Esophagus squamous epithelium (tissue), 5 donors: ENCODE measurements at places on chromosomes 2 and 18.

GRCh38 chr2:142223309-142223708 is 92.5 kb upstream of the LRP1B start:
- DNase-seq = no peak

- no peak for DNase-seq
These were observed 48.9 kb upstream of the LRP1B start for GRCh38 chr2:142179686-142180085.

DNA sequence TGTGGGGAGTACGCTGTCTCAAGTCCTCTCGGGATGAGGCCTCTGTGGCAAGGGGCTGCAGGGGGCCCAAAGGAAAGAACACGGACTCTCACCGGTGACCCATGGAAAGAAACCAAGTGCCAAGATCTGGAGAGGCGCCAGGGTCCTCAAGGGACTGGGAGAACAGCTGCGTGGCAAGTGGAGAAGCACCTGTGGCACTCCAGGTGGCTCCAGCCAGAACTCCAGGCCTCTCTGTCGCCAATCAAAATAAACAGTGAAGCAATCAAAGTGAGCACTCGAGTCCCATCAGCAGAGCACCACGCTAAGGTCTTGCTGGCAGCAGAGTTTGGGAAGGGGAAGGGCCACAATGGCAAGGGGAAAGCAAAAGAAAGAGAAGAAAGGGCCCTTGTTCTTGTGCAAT is 54.7 kb downstream of the BCL2 start:
- DNase-seq = no peak

GRCh38 chr2:126644630-126645191 is 11.2 kb upstream of the GYPC start:
- DNase-seq = no peak

DNA sequence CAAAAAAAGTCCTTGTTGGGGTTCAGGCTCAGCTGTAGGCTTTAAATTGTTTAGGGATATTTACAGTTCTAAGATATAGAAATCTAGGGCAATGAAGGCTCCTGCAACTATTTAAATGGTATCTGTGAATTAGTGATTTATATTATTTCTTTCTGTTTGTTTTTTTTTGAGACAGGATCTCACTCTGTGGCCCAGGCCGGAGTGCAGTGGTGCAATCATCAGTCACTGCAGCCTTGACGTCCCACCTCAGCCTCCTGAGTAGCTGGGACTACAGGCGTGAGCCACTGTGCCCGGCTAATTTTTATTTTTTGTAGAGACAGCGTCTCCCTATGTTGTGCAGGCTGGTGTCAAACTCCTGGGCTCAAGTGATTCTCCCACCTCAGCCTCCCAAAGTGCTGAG is 32.3 kb upstream of the NDUFV2 start:
- no peak for DNase-seq

- no peak for DNase-seq
These were observed 276.9 kb downstream of the CAMKMT start for GRCh38 chr2:44638649-44639048.

GRCh38 chr2:227491386-227491785 is 19.4 kb downstream of the AGFG1 start:
- no peak for DNase-seq

GRCh38 chr2:188808947-188809355 is 165.2 kb upstream of the COL3A1 start:
- DNase-seq = no peak

DNA sequence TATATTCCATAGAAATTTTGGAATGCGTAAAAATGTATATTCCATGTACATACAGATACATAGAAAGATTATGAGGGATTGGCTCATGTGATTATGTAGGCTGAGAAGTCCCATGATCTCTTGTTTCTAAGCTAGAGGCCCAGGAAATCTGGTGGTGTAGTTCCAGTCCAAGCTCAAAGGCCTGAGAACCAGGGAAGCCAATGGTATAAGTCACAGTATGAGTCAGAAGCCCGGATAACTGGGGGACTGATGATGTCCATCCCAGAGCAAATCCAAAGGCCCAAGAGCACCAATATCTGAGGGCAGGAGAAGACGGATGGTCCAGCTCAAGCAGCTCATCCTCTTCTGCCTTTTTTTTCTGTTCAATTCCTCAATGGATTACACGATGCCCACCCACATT is 385.0 kb upstream of the KLHL29 start:
- no peak for DNase-seq

DNA sequence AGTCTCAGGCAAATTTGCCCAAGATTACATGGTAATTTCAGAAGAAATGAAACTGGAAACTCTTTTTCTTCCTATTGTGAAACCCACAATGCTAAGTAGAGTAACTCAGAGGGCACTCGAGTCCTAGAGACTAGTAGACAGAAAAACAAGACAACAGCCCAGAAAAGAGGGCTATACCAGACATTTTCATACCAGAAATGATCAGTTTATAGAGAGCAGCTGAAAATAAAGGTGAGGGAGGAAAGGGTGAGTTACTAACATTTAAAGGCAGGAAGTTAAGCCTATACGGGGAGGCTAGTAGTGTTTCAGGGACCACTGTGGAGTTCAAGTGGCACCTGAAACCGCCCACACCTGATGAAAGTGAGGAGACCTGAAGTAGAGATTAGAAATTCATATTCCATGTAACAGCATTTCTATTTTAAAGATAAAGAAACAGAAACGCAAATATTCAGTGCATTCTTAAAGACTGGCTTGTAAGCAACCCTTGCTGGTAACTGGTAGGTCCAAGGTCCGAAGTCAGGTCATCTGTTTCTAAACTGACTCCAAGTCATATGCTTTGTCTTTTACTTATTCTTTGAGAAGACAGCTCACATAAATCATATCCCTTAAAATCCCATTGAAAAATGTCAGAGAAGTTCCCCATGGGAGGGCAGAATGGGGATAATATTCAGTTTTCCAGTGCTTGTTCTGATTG is 145.1 kb upstream of the ITGB6 start:
- no peak for DNase-seq

GRCh38 chr2:207967121-207967520 is 58.2 kb downstream of the PLEKHM3 start:
- no peak for DNase-seq

- no peak for DNase-seq
These were observed 115.1 kb downstream of the ANKRD44 start for GRCh38 chr2:197195518-197195917.

GRCh38 chr2:218500501-218501060 is 67.6 kb downstream of the USP37 start:
- no peak for DNase-seq
